ENCODE measurements at places on chromosomes 6 and 20.

GRCh38 chr6:170461556-170462365 is 91.3 kb downstream of the PSMB1 start:
- DNase-seq: no peak

- DNase-seq: no peak
Measured at GRCh38 chr6:154649721-154650120, 83.5 kb upstream of the SCAF8 start.

- no peak for DNase-seq
Measured at GRCh38 chr6:150211700-150212511, 69.1 kb downstream of the PPP1R14C start.

DNA sequence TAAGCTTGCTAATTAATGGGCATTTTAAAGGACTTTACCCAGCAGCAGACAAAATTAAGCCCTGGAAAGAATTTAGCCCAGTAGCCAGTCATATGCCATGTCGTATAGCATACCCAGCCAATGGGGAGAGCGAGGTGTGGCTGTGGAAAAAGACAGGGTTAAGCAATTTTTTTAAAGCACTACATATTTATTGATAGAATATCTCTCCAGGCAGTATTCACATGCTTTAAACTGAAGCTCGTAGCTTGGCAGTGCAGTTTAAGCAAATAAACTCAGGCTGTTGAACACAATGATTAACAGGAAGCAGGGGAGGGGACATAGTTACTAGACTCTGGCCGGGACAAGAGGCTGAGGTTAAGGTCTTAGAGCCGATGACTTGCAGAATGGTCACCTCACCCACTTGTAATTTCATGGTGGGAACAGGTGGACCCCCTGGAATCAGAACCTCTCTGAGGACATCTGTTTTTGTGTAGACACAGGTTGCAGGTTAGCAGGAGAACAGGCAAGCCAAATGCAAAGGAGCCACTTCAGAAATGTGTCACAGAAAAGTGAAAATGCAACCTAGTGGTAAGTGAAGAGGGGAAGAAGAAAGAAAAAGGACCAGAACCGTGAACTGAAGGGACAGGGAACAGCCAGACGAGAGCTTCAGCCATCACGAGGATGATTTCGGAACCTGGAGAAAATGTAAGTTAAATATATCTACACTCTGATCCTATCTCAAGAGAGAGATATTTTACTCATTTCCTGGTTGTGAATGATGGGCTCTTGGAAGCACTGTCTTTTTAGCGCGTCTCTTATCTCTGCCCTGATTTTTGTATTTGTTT is 7.2 kb downstream of the GCNT2 start:
- no peak for DNase-seq

DNA sequence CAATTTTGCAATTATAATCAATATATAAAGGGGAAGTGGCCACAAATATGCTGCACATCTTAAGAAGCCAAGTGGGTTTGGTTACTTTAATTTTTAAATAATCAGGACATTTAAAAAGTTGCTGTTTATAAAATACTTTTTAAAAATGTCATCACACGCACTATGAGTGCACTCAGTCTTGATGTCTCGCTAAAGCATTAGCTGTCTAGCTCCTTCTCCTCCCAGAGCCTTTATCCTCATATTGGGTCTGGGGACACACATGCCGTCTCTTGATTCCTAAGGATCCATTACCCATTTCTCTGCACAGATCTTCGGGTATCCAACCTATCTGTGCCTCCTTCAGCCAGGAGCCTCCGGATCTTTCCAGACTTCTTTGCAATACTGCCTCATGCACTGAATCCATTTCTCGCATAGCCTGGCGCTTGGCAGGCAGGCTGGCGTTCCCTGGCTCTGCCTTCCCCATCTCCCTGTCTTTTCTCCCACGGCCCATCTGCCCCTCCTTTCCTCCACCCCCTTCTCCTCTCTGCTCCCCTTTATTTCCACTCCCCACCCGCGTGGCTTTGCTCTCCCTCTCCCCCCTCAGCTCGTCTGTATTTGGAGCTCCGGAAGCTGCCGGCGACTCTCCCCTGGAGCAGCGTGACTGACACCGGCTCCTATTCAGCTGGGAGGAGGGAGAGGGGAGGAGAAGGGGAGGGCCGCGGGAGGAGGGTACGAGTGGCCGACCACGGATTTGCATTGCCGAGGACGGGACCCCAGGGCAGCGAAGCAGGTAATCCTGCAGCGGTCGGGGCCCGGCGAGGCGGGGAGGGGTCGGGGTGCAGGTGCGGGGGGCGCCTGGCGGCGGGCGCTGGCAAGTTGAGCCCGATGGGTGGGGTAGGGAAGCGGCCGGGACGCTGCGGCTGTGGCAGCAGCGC is at the start of gene CAP2:
TSS of gene CAP2 (plus strand) at position 618 of the 914 bp plus-strand sequence. CDS start 27,961 bp downstream, outside the sequence.
- DNase-seq: peak; percentile 60

DNA sequence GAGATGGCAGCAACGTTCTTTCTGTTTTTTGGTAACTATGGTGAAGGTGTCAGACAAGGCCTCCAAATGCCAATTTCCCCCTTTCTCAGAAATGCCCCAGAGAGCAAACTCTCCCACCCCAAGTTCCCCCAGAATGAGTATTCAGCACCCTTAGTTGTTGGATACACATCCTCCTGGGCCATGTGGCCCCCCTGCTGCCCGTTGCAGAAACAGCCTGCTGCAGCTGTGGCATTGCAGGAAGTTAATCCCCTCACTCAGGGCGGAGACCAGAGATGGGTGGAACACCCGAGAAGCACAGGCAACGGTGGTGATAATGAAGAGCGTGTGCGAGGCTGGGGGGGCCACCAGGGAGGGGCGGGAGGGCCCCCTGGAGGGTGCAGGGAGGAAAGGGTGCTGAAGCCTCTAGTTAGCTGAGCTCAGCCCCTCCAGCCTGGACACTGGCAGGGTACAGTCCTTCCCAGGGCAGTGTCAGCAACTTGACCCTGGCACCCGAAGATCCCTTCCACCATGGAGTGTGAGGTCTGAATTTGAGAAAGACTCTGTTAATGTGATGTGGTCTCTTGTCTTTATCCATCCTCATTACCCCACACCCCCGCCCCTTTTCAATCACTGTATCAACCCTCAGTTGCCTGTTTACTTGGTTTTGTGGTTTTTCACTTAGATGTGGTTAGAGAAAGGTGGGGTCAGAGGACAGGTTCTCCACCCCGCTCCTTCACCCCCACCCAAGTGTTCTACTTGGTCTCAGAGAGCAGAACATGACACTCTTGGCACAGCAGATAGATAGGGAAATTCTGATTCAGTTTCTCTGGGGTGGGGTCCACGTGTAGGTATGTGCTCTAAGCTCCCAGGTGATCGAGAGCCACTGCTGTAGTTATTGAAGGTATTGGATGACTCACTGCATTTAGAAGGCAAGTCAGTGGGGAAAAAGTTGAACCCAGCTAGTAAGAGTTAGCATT is 208.8 kb upstream of the SUPT3H start:
- no peak for DNase-seq

DNA sequence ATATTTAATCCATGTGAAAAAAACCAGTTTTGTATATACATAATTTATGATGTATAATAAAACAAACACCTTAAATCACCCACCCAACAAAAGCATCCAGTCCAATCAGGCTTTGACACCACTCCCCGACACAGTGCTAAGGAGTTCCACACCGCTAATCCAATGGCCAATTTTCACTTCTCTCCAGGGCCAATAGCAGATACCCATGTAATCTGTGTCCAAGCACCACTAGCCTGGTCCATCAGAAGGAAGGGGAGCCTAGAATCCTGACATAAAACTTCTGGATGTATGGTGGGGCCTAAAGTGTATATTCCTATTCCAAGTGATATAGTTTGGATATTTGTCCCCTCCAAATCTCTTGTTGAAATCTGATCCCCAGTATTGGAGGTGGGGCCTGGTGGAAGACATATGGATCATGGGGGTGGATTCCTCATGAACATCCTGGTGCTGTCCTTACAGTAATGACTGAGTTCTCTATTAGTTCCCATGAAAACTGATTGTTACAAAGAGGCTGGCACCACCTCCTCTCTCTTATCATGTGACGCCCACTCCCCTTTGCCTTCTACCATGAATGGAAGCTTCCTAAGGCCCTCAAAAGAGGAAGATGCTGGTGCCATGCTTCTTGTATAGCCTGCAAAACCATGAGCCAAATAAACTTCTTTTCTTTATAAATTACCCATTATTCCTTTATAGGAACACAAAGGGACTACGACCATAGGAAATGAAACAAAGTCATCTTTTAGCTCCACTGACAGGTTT is 20.8 kb downstream of the RALGAPA2 start:
- DNase-seq: no peak

DNA sequence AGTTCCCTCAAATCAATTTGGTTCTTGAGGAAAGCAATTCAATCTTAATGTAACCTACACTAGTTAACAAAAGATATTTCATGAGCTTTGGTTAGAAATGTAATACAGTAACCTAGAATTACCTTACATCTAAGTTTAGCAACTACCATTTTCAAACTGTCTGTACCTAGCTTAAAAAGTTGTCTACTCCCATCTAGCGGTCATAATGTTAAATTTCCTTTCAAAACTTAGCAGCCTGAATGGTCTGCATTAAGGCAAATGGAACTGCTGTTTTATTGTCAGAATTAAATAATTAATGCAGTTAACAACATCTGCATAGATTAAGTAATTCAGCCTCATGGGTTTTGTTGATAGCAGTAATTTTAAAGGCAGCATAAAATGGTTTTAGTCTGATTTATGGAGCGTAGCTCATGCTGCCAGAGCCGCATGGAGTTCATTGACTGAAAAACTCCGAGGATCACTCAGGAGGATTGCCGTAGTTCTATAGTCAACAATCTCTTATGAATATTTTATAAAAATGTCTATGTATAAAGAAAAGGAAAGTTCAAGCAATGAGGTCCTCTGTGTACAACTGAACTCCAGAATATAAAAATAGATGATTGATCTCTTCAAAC is 485.4 kb upstream of the MANEA start:
- DNase-seq: no peak

GRCh38 chr6:11197175-11197536 is 35.3 kb downstream of the NEDD9 start:
- DNase-seq: no peak

DNA sequence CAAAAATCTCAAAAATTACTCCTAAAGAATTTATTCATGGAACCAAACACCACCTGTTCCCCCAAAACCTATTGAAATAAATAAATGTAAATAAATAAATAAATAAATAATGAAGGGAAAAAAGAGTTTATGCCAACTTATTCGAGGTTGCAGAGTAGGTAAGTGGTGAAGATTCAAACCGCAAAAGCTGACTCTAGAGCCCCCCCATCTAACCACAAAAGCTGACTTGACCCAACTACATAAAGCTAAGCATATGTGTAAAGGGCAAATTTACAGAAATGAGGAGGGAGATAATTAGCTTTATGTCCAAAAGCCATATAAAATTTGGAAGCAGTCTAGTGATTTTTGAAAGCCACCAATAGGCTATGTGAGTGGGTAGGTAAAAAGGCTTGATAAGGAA is 486.9 kb downstream of the PKHD1 start:
- no peak for DNase-seq

GRCh38 chr20:53299831-53300230 is 293.8 kb downstream of the ZNF217 start:
- no peak for DNase-seq

GRCh38 chr6:21999012-21999528 is 297.8 kb downstream of the PRL start:
- DNase-seq: no peak

GRCh38 chr6:1652842-1653241 is 43.1 kb downstream of the FOXC1 start:
- no peak for DNase-seq

DNA sequence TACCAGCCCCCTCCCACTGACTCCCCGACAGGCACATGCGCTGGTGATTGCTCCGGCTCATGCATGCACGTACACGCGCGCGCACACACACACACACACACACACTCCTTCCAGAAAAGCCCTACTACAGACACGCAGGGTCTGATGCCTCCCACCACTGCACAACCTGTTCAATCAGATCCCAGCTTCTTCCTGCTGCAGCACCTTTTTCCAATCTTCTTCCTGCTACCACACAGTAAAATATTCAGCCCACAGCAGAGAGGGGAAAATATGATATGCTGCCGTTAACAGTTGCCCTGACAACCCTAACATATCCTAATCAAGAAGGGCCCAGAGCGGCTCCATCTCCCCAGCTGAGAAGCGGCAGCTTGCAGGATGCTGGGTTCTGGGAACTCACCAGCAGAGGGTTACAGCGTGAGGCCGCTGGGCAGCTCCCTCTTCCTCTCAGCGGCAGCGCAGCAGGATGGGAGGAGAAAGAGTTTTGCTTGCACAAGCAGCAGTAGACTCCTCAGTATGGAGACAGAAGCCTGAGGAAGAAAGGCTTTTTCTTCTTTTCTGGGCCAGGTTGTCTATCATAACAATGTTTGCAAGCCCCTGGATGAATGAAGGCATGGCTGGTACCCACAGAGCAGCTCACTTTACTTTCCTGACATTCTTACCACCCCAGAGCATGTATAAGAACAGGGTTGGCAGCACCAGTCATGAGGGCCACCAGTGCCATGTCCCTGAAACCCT is 23.9 kb downstream of the MAP7 start:
- peak; percentile 68 for DNase-seq

GRCh38 chr6:80872951-80873308 is 766.5 kb downstream of the BCKDHB start:
- no peak for DNase-seq

GRCh38 chr6:131947986-131948661 is 3.0 kb downstream of the CCN2 start:
- no peak for DNase-seq

DNA sequence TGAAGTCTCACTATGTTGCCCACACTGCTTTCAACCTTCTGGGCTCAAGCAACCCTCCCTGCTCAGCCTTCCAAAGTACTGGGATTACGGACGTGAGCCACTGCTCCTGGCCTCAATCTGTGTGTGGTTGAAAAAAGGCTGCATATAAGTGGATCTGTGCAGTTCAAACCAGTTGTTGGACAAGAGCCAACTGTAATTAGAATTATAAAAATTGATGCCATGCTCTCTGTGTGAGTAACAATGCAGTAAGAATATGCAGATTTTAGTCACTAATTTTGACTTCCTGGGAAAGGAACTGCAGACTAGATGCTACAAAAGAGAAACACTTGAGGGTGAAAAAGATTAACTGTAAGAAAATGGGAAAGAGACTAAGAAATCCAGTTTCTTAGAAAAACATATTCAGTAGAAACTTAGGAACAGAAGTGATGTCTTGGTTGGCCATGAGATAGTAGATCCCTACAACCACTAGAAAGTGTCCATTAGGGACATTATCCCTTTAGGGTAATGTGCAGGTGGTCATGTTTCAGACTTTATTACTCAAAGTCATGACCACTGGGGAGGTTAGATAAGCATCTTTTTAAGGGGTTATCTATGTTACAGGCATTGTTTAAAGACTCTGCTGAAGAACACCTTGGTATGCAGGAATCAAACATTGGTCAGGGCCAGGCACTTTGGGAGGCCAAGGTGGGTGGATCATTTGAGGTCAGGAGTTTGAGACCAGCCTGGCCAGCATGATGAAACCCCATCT is 26.3 kb downstream of the ITCH start:
- DNase-seq: no peak
